Right renal cortex interstitium (tissue), 3 donors: ENCODE measurements at places on chromosomes 1 and 21. TPM values are rescaled to one million over a fixed set of nuclear protein-coding genes. Genes with fewer than 3 reads are reported as not detected.

LCE6A gene
- polyA plus RNA-seq, result not detected

RHD gene
- 0.56 TPM for polyA plus RNA-seq

UTP25 gene
- 9.9 TPM for polyA plus RNA-seq

RNF115 gene
- polyA plus RNA-seq, result 14.0 TPM

TFAP2E gene
- 0.60 TPM for polyA plus RNA-seq

TMPRSS15 gene
- polyA plus RNA-seq, result 0.20 TPM

PAPPA2 gene
- 90.1 TPM for polyA plus RNA-seq
